SW 1271 (cell line): ENCODE measurements at places on chromosomes 5 and 9.

DNA sequence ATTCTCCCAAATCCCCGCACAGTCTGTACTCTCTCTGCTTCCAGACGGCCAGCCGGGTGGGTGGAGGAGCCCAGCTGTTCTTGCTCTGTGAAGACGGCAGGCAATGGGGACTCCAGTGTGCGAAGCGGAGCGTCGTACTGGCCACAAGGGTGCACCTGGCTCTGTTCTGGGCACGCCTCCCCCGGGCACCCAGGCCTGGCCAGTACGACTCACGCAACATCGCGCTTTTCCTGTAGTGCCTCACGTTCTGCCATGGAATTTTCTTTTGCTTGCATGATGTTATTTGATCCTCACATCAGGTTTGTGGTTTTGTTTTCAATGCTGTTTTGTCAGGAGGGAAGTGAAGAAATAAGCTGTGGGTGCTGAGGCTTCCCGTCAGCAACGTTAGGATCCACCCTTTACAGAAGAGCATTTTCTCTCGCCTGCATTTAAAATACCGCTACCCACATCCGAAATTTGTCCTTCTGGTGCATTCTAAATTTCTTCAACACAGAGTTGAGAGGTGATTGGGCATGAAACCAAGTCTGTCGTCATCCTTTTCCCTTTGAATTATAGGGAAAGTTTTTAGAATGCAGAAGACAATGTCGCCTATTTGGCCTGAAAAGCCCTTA lies 311.7 kb downstream of the TRIM36 start:
- no peak for DNase-seq

DNA sequence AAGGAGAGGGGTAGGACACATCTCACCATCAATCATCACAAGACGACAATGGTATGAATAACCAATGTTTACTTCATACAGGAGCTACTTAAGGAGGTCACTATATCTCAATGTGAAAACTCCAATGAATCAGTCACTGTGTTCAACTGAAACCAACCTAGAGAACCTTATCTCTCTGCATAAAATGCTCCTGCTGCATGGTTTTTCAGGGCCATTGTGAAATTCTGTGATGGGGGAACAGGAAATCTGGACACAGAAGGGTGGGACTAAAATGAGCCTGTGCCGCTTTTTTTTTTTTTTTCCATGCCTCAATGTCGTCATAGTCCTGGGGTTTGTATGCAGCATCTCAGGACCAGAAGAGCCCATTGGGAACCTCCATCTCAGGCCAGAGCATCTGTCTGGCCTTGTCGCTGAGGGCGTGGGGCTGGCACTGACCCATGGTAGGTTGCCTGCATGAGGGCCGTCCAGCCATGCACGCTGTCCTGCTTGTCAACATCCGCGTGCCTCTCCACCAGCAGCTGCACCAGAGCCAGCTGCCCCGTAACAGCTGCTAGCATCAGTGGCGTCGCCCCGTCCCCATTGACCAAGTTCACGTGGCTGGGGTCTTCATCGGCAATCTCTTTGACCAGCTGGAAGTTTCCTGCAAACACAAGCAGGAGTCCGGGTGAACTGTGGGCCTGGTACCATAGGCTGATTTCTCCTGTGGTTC lies 12.7 kb downstream of the ANKS6 start:
- DNase-seq: no peak

- peak; percentile 83 for DNase-seq
Observed at GRCh38 chr9:115690786-115691496, 462.6 kb upstream of the PAPPA start.

- DNase-seq: peak; percentile 78
Observed at GRCh38 chr9:110058304-110058953, 149.5 kb downstream of the C9orf152 start.

DNA sequence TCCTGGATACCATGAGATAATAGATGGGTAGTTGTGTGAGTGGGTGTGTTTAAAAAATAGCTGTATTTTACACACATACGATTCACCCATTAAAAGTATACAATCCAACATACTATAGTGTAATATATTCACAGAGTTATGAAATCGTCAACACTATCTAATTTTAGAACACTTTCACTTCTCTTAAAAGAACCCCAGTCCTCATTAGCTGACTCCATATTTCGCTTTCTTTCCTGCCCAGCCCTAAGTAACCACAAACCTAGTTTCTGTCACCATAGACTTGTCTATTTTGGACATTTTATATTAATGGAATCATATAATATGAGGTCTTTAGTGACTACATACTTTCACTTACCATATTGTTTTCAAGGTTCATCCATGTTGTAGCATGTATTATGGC lies 63.8 kb upstream of the S1PR3 start:
- DNase-seq: no peak

DNA sequence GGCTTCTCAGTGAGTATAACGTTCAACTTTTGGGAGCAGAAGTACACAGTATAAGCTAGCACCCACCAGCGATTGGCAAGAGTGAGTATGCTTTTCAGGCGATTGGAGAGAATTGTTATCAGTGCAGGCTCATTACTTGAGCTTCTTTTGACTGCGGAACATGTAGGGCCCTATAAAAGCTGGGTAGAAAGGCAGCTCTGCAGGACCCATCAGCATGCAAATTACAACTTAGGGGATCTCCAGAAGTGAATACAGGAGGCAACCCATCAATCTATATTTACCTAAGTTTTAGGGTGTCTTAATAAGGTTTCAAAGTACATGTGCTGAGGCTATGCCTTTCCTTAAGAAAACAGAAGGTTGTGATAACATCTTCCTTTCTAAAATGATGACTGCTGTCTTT lies 225.0 kb downstream of the MLLT3 start:
- no peak for DNase-seq
